ENCODE measurements at places on chromosomes 4 and X. TPM values are rescaled to one million over a fixed set of nuclear protein-coding genes. Genes with fewer than 3 reads are reported as not detected.

- no peaks in the 10 kb centered on the region for H3K27me3 ChIP-seq
- H3K27ac ChIP-seq = no peak overlapping the region
- H3K4me3 ChIP-seq = no peak overlapping the region
- no peak for DNase-seq
- no peaks in the 10 kb centered on the region for H3K36me3 ChIP-seq
These were observed 99.0 kb downstream of the ANOS1 start for GRCh38 chrX:8632924-8633323.

DNA sequence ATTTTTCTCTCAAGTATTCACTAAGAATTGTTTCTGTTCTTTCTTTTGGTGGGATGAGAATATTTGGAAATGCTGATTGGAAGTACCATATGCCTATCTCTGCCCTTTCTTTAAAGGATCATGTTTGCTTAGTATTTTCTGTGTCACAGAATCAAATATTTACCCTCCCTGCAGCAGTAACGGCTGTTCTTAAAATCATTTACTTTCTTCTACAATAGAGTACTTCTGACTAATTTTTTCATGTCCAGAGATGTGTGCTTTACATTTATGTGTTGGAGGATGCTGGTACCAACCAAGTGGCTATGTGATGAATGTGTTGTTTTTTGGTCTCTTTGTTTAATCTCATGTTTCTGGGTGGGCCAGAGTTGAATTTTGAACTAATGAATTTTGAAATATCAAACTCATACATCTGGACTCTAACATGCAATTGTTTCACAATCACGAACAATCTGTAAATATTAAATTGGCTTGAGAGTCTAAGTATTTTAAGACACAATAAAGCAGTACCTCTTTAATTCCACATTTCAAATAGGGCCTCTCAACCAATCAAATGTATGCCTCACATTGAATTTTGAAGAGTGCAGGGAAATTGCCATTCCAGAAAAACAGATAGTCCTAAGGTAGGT, 59.4 kb upstream of the ARSJ start:
- H3K27me3 ChIP-seq = no peaks in the 10 kb centered on the region
- H3K36me3 ChIP-seq = no peaks in the 10 kb centered on the region
- H3K4me1 ChIP-seq = no peaks in the 10 kb centered on the region
- H3K4me3 ChIP-seq = no peak overlapping the region
- H3K27ac ChIP-seq = no peak overlapping the region

DNA sequence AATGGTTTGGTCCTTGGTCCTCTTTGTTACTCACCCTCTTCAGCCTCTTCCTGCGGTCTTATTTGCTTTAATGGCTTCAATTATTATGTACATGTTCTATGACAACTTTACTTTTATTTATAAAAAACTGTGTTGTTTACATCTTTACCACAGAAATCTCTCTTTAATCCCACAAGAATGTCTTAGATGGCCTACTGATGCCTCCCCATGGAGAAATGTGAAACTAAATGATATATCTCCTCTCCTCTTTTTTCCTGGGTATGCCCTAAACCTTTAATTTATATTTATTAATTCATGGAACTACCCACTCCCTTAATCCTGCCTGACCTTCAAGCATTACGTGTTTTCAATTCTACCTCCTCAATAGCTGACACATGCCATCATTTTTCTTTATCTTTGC, 573.2 kb downstream of the CENPC start:
- no peaks in the 10 kb centered on the region for H3K27me3 ChIP-seq
- H3K4me1 ChIP-seq = no peaks in the 10 kb centered on the region
- H3K27ac ChIP-seq = no peak overlapping the region
- no peaks in the 10 kb centered on the region for H3K36me3 ChIP-seq
- DNase-seq = no peak

Gene ITIH6
- total RNA-seq = not detected

Gene ZNF41
- 9.2 TPM for total RNA-seq

GRCh38 chr4:75908555-75908954, 6.3 kb upstream of the PPEF2 start:
- no peaks in the 10 kb centered on the region for H3K36me3 ChIP-seq
- no peaks in the 10 kb centered on the region for H3K27me3 ChIP-seq
- no peak for DNase-seq

DNA sequence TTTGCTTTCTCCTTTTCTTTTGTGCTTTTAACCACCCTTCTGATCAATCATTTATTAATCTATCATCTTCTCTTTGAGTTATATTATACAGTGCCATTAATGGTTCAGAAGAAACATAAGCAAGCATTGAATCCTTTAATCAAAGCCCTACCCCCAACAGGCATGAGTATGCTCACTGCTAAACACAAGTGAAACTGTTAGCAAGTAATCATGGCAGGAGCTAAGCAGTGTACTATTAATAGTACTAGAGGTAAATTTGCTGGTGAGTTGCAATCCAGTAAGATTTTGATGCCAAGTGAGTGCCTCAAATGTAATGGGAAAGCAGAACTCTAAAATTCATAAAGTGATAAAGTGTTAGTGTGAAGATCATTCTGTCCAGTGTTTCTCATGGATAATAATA, 57.2 kb downstream of the FNIP2 start:
- no peaks in the 10 kb centered on the region for H3K36me3 ChIP-seq
- no peaks in the 10 kb centered on the region for H3K27me3 ChIP-seq
- no peak overlapping the region for H3K4me3 ChIP-seq
- no peak for DNase-seq

DNA sequence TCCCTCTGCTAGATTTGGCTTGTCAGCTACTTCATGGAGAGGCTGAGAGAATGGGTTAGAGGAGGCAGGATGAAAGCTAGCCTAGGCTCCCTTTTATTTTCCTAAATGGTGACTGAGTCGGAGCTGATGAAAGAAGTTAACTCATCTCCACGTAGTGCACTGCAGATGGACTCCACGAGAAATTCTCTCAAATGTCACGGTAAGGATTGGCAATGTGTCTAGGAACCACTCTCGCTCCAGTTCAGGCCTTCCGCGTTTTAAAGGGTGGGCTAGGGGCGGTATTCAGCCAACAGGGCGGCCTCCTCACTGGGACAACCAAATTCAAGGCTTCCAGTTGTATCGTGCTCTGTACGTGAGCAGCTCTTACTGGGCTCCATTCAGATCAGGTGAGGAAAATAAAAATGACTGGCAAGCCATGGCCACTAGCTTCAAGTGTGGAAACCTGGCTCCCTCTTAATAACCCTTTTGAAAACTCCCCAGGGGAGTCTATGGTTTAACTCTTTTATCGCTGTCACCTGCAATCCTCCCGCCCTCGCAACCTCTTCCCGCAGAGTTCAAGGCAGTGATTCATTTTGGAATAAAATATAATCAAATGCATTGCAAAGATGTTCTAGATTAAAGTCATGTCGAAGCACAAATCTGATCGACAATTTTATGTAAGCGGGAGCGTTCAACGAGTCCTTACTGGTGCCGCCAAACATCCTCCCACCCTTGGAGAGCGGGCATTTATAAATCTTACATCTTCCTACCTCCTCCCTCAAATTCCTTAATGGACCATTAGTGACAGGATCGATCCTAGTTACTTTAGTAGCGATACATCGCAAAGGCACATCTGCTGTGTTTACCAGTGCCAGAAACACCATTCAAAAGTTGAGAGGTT, 1.2 kb downstream of the SPOCK3 start:
- no peak overlapping the region for H3K4me3 ChIP-seq
- H3K4me1 ChIP-seq = peaks cover 3% of the 10 kb centered on the region
- no peak overlapping the region for H3K27ac ChIP-seq

Gene LRRC66
- 0.48 TPM for total RNA-seq

Measured in breast epithelium (tissue), 4 donors.